ENCODE measurements at places on chromosomes 11 and 22.

GRCh38 chr11:115425250-115425649 lies 79.0 kb downstream of the CADM1 start:
- no peak for DNase-seq

GRCh38 chr22:27327981-27328721 lies 473.4 kb downstream of the MN1 start:
- peak; percentile 9 for DNase-seq

GRCh38 chr22:49983148-49984042 lies 22.8 kb downstream of the PIM3 start:
- peak; percentile 42 for DNase-seq

DNA sequence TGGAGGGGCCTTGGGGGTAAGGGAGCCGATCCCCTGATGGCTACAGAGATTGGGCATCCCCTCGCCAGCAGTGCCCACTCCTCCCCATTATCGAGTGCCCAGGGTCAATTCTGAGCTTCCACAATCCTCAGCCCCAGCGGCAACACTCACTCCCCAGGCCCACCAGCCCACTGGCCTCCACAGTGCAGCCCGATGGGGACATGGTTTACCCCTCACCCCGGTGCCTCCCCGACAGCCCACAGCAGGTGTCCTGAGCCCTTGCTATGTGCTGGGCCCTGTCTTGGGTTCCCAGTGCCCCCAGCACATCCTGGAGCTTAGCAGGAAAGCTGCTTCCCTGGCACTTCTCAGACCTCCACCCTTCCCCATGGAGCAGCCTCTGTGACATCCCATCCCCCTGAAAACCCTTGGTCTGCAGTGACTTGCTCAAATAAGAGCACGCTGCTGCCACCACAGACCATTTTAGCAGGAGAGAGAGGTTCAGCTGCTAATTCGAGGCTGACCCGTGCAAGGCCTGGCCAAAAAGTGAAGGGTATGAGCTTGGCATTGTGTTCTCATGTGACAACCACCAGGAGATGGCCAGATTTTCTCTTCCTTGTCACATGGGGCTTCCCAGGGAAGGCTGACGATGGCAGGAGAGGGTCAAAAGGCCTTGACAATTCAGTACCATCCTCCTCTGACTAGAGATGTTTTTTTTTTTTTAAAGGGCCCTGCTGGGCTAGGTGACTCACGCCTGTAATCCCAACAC lies 23.6 kb downstream of the KCNJ4 start:
- DNase-seq = no peak

GRCh38 chr11:62402226-62402959 lies 16.4 kb upstream of the SCGB1A1 start:
- DNase-seq = peak; percentile 76

- DNase-seq = no peak
These were observed 181.0 kb downstream of the CHST1 start for GRCh38 chr11:45484326-45484883.

DNA sequence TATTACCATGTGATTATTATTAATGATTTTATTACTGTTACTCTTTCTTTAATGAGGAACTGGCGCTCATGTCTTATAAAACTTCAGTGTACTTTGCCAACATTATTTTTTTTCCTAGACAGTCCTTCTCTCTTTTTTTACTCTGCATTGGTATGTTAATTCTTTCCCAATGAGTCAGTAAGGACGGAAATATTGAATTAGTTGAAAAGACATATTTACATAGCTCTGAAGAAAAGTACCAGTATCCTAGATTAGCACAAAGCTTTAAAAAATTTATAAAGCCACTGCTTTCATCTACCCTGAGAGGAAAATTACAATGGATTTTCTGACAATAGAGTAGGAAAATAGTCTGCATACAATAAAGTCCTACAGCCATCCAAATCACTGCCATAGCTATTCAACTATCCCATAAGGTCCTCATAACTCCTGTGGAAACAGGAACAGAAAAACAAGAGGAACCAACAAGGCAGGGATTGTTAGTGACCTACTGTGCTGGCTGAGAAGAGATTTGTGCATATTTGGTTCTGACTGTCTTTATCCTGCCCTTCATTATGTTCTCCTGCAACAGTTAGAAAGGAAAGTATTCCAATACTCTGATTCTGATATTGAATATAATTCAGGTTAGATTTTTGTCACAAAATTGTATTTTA lies 314.4 kb downstream of the AASDHPPT start:
- no peak for DNase-seq

DNA sequence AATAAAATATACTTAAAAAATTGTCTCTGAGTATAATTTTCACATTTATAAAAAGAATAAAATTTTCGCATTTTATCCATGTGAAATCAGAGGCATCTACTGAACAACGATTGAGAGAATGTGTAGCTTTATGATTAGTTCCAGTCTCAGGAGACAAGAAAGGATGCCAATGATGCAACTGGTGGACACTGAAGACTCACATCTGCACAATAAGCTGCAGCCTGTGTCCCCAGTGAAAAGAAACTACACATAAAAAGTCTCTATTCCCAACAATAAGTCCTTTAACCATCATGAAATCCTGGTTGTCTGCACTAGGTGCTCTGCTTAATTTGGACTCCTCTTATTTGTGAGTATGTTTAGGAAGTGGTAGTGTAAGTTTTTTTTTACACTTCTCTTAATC lies 22.0 kb downstream of the OR5AS1 start:
- no peak for DNase-seq

DNA sequence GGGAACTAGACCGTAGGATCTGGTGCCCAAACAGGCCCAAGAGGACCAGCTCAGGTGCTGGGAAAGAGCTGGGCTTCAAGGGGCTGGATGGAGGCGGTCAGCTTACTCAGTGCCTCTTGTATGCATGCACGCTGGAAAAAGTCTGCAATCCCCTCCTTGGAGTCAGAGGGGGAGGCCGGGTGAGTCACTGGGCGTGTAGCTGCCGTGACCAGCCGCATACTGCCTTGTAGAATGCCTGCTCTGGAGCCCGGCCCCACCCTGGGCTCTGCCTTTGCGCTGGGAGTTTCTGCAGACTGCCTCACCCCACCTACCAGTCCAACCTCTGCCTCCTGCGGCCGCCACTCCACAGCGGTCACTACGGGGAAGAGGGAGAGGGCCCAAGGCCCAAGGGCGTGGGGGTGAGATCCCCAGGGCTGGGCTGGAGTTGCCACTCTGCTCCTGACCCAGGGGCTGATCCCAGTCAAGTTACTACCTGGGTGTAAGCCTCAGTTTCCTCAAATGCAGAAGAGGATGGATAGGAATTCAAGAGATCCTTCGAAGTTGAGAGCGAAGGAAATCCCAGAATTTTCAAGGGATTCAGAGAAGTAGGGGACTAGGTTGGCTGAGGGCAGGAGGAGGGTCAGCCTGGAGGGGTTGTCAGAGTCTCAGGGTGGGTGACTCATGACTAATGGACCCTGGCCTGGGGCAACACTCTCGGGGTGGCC lies 4.2 kb downstream of the MRGPRF start:
- no peak for DNase-seq

DNA sequence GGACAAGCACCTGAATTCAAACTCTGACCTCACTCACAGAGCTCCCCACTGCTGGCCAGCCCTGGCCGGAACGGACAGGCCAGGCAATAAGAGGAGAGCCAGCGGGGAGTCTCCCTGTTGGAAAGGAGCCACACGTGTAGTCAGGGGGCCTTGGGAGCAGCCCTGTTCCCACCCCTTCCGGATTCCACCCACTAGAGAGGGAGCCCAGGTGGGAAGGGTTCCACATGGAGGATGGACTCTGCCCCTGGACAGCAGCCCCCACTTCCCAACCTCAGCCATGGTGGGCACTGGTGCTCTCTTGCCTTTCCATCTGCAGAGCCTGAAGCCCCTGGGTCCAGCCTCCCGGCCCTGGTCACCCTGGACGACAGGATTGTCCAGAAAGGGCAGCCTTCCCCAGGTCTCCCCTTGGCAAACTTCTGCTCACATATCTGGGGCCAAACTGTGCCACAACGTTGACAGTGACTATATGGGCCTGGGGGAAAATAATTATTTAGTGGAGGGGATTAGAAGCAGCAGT lies 7.5 kb upstream of the APOBEC3A start:
- DNase-seq = no peak

- no peak for DNase-seq
These were observed 1.0 kb downstream of the CCDC86 start for GRCh38 chr11:60842668-60843600.

DNA sequence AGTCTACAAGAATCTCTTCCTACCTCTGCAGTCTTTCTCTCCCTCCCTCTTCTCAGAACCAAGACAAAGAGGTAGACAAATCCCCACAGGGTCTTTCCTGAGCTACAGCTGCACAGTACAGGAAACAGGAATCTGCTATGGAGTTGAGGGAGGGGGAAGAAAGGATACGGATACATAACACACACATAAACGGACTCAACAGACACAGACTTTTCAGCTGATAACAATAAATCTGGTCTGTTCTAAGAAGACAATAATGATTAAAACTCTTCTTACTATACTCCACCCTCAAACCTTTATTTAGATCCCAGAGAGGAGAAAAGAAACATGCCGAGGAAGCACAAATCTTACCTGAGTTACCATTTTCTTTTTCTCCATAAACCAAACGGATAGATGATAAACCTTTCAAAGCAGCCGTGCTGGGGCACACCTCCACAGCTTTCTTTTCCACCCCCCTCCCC lies 122.2 kb downstream of the APOL5 start:
- no peak for DNase-seq

DNA sequence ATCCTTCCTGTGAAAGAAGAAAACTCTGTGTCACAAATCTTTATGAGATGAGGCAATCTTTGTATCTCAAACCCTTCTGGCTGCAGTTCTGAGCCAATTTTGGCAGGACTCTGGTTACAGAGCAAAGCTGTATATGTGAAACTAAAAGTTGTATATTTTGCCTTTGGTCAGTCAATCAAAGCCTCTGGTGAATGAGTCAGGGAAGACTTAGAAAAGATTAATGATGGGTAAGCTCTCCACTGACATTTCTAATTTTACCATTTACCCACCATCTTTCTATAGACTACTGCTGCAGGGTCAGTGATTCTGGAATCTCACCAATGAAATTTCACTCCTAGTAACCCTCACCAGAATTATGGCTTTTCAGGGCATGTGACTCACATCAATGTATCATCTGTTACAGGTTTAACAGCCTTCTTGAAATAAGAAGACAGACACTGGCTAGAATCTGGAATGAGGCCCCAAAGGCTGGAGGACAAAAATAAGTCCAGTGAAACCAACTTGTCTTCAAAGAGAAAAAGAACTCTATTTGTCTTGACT lies 43.3 kb downstream of the USP35 start:
- no peak for DNase-seq

DNA sequence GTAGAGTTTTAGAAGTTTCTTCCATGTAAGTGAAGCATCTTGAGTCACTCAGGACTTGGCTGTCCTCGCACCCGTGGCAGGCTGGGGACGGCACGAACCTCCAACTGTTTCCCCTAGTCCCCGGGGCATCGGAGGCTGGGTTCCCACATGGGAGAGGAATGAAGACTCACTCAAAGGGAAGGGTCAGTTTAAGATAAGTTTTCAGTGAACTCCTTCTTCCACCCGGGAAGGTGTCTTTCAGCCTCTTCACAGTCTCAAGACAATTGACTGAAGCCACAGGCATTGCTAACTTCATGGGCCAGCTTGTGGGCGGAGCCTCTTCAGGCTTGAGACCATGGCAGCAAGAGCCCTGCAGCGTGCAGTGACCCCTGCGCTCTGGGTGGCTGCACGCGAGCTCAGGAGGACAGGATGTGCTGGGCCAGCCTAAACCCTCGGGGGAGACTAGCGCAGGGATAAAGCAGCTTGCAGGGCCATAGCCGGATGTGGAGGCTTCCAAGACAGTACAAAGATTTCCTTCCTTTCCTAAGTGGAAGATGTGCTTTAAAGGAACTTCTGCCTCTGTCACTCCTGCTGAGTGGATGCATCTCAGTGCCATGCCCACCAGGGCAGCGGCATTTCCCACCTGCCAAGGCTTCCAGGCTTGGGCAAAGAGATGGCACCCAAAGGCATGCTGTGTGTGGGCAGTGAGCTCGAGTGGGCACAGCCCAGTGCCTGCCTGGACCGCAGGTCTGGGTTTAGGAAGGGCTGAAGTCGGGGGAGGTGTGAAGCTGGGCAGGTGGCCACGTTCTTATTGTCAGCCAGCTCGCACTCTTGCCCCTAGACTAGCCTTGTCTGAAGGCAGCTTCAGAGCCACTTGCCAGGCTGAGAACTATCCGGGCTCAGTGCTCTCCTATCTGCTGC lies 32.9 kb downstream of the PPIL2 start:
- no peak for DNase-seq

GRCh38 chr11:15347969-15348734 lies 233.4 kb downstream of the INSC start:
- DNase-seq = no peak

DNA sequence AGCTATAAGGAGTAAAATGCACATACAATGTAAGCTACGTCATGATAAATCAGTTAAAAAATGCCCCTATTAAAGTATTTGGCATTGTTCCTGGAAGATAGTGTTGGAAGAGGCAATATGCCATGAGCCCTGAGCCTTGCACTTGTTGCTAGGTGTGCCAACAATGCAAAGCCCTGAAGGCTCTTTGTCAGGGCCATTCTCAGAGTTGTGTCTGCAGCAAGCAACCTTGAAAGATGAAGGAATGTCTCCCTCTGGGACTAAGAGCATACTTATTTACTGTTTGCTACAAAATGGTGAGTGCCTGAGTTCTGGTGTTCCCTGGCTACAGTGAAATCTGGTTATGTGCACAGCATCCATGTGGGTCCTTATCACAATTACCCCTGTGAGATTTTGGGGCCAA lies 322.3 kb upstream of the FAT3 start:
- no peak for DNase-seq

- DNase-seq = no peak
These were observed 4.2 kb downstream of the IL17REL start for GRCh38 chr22:50008151-50009040.

- DNase-seq = no peak
These were observed 374.5 kb downstream of the METTL15 start for GRCh38 chr11:28482666-28483065.

DNA sequence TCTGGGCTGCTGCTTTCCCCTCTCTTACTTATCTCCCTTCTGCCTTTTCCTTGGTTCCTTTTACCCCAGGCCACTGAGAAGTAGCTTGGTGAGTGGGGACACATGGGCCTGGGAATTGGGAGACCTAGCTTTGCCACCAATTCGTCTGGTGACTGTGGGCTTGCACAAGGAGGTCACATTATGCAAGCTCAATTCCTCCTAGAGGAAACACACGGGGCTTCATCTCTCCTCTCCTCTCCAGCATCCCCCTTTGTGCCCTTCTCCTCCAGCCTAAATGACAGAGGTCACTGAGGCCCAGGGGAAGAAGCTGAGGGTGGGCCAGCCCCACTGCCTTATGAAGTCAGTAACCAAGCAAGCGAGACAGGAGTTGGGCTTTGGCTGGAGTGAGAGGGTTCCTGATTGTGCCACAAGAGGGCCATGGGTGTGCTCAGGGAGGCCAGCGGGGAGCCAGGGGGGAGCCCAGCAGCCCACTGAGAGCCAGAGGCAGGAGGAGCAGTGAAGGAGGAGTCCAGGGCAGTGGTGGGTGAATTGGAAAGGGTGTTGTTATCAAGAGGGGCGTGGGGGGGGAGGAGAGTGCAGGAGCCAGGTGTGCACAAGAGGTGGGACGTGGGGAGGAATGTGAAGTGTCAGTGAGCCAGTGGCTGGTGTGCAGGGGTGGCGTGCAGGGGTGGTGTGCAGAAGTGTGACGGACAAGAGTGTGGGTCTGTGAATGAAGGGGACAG lies 2.0 kb downstream of the CLCF1 start:
- no peak for DNase-seq

- DNase-seq = no peak
These were observed 28.4 kb downstream of the RNF169 start for GRCh38 chr11:74777038-74777437.
